ENCODE measurements at places on chromosomes 6 and 20.

DNA sequence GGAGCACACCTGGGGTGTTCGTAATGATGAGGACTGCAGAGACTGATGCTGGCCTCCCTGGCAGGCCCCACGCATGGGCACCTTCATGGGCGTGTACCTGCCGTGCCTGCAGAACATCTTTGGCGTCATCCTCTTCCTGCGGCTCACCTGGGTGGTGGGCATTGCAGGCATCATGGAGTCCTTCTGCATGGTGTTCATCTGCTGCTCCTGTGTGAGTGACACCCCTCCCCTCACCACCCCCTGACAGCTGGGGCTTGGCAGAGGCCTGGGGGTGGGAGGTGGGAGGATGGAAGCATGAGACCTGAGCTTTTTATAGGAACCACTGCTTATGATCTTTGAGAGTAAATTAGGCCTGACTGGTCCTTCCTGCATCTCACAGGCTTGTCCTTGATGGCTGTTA is 6.7 kb downstream of the SLC12A5 start:
- no peak for DNase-seq

GRCh38 chr6:169559592-169559991 is 142.2 kb downstream of the WDR27 start:
- no peak for DNase-seq

- no peak for DNase-seq
These were observed 102.3 kb downstream of the EDN3 start for GRCh38 chr20:59402681-59403080.

DNA sequence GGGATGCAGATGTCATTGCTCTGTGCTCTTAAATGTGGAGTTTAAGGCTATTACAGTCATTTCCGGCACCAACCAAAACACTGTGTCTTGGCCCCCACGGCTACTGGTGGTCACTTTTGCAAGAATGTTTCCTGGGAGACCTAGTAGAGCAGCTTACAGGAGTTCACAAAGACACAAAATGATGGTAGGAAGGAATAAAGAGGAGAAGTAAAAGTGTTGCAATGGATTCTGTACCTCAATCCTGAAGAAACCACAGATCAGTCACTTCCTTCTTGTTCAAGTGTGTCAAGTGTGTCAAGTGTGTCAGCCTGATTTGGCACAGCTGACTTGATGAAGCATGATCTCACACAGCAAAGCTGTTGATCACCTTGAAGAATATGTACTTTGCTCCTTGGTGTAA is 344.0 kb downstream of the PLCB1 start:
- no peak for DNase-seq

DNA sequence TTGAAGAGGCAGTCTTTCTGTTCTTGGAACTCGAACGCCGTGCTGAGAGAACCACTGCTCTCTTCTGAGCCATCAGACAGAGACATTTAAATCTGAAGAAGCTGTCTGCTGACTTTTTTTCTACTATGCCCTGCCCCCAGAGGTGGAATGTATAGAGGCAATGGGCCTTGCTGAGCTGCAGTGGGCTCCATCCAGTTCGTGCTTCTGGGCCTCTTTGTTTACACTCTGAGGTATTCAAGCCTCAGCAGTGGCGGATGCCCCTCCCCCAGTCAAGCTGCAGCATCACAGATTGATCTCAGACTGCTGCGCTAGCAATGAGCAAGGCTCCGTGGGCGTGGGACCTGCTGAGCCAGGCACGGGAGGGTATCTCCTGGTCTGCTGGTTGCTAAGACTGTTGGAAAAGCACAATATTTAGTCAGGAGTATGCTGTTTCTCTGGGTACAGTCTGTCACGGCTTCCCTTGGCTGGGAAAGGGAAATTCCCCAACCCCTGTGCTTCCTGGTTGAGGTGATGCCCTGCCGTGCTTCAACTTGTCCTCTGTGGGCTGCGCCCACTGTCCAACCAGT is 526.8 kb downstream of the CD109 start:
- DNase-seq = no peak
